Inflammatory macrophage (primary cell): ENCODE measurements at places on chromosomes 4 and X.

GRCh38 chr4:61200916-61201526, 895 bp downstream of the ADGRL3 start:
- no peak for DNase-seq

GRCh38 chr4:10061650-10062415, 40.5 kb upstream of the SLC2A9 start:
- no peak for DNase-seq

DNA sequence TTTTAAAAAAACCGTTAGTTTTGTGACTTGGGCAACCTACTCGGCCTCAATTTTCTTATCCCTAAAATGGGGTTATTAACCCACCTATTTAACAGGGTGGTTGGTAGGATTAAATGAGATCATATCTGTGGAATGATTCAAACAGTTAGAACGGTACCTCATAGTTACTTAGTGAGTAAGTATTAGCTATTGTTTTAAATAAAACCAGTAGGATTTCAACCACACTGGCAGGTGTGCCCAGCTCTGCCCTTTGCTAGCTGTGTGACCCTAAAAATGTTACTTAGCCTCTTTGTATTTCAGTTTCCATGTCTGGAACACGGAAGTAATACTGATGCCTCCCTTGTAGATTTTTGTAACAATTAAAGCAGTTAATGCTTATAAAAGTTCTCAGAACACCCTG, 225.8 kb upstream of the SPRY1 start:
- no peak for DNase-seq

DNA sequence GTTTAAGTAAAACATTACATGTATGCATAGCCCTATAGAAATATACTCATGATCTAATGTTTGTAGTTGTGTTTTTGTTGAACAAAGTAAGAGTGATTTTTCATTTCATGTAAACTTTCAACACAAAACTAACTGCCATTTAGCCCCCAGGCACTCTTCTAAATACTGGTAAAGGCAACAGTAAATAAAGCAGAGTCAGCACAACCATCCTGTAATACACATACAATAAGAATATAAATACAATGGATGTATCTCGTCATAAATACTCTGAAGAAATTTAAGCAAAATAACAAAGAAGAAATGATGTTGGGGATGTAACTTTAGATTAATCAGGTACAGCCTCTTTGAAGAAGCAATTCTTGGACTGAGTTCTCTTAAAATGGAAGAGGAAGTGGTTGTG, 821.2 kb downstream of the ARAP2 start:
- no peak for DNase-seq

DNA sequence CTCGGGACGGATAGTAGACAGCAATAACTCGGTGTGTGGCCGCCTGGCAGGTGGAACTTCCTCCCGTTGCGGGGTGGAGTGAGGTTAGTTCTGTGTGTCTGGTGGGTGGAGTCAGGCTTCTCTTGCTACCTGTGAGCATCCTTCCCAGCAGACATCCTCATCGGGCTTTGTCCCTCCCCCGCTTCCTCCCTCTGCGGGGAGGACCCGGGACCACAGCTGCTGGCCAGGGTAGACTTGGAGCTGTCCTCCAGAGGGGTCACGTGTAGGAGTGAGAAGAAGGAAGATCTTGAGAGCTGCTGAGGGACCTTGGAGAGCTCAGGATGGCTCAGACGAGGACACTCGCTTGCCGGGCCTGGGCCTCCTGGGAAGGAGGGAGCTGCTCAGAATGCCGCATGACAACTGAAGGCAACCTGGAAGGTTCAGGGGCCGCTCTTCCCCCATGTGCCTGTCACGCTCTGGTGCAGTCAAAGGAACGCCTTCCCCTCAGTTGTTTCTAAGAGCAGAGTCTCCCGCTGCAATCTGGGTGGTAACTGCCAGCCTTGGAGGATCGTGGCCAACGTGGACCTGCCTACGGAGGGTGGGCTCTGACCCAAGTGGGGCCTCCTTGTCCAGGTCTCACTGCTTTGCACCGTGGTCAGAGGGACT, 5.7 kb upstream of the MSANTD1 start:
- no peak for DNase-seq

DNA sequence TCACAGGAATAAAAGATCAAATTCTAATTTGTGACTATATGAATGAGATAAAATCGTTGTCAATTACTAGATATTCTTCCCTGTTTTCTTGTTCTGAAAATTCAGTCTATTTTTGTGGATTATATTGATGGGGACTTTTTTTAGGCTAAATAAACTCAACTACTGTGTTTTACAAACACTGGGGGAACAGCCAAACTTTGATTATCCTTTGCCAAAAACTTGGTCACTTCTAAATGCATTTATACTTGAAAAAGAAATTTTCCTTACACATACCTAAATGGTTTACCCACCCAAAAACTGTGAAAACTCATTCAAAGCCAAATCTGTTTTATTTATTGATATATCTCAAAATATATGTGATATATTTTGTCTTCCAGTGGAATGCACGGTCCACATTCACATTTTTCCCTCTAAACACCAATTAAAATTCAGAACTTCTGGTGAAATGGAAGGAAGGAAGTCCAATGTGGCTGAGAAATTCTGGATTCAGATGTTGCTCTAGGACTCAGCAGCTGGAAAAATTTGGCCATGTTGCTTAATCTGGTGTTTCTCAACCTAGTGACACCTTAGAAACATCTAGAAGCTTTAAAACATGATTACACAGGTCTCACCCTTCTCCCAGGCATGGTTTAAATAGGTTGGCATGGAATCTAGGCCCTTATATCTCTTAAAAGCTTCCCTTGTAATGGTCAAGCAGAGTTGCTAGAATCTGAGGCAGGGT, 28.6 kb upstream of the ARHGAP24 start:
- no peak for DNase-seq

DNA sequence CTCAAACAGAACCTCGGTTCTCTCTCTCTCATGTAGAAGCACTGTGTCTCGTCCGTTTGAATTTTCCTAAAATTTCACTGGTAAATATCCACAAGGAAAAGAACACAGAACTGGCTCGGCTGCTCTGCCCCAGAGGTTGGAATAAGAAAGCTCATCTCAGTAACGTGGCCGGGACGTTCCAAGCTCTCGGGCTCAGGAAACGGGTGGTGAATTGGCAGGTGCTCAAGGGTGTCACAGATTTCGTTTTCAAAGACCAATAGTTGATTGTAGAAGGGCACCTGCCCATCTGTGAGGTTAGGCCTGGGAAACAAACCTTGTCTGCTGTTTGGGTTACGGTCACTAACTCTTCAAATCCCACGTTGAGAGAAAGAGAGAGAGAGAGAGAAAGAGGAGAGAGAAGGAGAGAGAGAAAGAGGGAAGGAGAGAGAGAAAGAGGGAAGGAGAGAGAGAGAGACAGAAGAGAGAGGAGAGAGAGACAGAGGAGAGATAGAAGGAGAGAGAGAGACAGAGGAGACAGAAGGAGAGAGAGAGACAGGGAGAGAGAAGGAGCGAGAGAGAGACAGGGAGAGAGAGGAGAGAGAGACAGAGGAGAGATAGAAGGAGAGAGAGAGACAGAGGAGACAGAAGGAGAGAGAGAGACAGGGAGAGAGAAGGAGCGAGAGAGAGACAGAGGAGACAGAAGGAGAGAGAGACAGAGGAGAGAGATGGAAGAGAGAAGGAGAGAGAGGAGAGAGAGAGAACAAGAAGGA, 106.6 kb downstream of the CRLF2 start:
- no peak for DNase-seq

DNA sequence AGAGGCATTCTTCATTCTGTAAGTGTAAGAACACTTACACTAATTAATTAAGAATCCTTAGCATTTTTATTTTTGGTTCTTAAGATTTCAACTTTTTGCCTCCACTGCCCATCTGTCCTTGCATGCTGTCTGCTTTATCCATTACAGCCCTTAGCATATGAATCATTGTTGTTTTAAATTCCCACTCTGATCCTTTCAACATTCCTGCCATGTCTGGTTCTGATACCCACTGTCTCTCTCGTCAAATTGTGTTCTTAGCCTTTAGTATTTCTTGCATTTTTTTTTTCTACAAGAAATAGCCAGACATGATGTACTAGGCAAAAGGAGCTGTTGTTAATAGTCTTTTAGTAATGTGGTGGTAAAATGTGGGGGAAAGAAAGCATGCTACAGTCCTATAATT, 1360.0 kb downstream of the TECRL start:
- DNase-seq = no peak

DNA sequence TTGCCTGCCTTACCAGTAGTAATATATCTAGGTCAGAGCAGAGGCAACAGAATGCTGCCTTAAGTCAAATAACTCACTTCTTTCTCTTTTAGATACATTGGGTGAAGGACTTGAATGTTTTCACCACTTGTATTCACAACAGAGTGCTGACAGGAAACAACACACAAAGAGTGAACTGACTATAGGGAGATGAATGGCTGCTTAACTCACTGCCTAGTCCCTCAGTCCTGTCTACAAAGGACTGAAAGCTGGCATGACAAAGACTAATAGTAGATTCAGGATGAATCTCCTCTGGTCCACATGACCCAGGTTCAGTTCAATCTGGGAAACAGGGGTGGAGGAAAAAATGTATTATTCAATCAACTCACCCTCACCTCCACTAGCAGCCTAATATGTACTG, 134.2 kb downstream of the GALNTL6 start:
- DNase-seq = no peak

- DNase-seq = no peak
Measured at GRCh38 chr4:92872604-92873003, 568.8 kb downstream of the GRID2 start.

GRCh38 chr4:53861856-53862610, 202.4 kb downstream of the CHIC2 start:
- DNase-seq = no peak

DNA sequence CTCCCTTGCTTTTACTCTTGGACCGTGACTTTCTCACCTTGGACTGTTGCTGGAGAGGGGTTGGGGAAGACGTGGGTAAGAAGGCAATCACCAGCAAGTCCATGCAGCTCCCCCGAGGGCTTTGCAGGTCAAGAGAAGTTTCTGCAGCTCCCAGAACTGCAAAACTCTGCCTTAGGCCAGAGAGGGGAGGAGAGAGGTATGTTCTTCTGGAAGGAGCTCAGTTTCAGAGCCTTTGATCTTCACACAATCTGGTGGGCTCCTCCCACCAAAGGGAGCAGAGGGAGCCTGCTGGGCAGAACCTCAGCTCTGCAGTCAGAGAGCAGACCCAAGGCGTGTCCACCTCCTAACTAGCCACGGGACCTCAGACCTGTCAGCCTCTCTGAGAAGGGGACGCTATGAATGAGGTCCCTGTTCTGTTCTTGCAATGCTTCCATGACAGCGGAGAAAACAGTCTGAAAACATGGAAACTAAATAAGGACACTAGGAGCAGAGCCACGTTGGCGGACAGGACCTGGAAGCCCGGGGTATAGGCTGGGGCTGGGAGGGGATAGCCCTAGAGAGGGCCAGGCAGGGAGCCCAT, 92.8 kb downstream of the EVC2 start:
- no peak for DNase-seq

GRCh38 chrX:134603806-134604700, 54.2 kb downstream of the PLAC1 start:
- DNase-seq = no peak

- no peak for DNase-seq
Measured at GRCh38 chr4:25467843-25468242, 90.8 kb downstream of the ANAPC4 start.

GRCh38 chrX:101347859-101348451, 587 bp downstream of the TIMM8A start:
- no peak for DNase-seq

DNA sequence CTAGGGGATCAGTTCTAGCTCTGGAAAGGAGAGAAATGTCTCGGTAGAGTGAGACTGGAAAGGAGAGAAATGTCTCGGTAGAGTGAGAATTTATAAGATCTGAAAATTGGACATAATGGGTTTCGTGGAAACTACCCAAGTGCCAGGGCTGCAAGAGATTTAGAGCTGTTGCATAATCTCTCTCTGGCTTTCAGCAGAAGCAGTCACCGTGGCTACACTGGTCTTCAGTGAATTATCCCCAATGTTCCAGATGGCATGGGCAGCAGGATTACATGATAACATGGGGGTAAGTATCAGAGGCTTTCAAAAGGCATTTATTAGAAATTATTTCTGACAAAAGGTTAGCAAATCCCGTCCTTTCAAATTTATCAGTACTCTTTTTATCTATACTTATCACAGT, 435.5 kb downstream of the NKX6-1 start:
- DNase-seq = no peak

DNA sequence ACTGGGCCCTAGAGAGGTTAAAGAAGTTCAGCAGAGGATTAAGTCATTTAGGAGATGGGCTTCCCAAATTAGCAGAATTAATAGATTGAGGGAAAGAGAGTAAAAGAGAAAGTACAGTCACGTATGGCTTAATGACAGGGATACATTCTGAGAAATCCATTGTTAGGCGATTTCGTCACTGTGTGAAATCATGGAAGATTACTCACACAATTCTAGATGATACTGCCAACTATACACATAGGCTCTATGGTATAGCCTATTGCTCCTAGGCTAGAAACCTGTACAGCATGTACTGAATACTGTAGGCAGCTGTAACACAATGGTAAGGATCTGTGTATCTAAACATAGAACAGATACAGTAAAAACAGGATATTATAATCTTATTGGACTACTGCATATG, 180.6 kb downstream of the RNF150 start:
- DNase-seq = no peak

DNA sequence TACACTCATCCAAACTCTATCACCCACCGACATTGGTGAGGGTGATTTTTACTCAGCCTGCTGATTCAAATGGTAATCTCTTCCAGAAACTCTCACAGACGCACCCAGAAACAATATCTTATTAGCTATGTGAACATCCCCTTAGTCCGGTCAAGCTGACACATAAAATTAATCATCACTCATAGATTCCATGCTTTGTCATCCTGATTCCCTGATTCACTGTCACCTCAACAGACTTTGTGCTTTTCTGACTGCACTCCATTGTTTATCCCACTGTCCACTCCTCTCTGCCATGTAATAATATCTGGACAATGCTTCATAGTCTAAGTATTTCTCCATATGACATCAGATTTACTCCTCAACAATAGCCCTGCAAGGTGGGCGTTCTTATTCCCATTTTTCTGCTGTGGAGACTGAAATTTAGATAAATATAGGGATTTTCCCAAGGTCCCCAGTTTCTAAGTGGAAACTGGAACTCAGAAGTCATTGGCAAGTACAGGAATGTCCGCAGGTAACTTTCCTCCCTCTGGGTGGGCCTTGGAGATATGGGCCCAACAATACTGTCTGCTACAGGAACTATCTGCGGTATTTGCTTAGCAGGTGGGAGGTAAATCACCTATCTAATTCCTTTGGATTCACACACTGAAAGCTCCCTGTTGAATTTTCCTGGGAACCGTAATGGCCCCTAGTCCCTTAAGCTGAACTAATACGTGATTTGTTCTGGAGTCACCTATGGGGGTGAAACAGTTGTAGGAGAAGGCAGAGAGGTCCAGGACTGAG, 228.6 kb upstream of the BCOR start:
- no peak for DNase-seq

GRCh38 chr4:167784826-167785225, 307.5 kb upstream of the ANXA10 start:
- no peak for DNase-seq

GRCh38 chrX:8433109-8434062, 31.2 kb upstream of the VCX3B start:
- no peak for DNase-seq

- DNase-seq = no peak
Measured at GRCh38 chr4:78024085-78024484, 33.0 kb upstream of the FRAS1 start.
